Stimulated activated CD4-positive, alpha-beta T cell treated with anti-CD3 and anti-CD28 coated beads, Interleukin-4, amount 100 ng/mL, for 48 hours (primary cell): ENCODE measurements at places on chromosomes 11 and 22.

- DNase-seq = no peak
Measured at GRCh38 chr11:111823131-111823530, 48.2 kb downstream of the ALG9 start.

- no peak for DNase-seq
Measured at GRCh38 chr11:31433851-31434250, 64.2 kb downstream of the DNAJC24 start.

DNA sequence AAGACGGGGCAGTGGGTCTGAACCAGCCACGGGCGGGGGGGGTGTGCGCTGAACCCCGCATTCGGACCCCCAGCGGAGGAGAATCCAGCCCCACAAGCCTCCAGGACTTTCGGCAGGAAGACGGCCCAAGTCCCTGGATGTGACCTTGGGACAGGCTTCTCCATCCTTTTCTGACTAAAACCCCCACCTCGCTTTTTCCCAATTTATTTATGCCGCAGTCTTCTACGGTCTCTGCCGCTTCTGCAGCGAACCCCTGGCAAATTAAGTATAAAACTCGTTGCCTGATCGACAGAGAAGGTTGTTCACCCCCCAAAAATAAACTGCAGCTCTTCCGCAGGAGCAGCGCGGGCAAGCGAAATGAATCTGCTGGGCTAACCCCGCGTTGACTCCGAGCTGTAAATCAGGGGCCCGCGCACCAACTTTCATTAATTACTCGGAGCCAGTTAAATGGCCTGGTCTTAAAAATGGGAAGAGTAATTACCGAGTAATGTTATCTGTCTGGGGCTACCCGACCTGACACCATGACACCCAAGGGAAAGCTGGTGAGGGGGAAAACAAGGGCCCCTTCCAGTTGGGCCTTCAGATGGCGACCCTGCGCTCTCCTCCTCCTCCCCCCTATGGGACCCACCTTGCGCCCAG, 6.6 kb downstream of the WT1 start:
- no peak for DNase-seq

- no peak for DNase-seq
Measured at GRCh38 chr11:99271527-99271926, 250.8 kb downstream of the CNTN5 start.

DNA sequence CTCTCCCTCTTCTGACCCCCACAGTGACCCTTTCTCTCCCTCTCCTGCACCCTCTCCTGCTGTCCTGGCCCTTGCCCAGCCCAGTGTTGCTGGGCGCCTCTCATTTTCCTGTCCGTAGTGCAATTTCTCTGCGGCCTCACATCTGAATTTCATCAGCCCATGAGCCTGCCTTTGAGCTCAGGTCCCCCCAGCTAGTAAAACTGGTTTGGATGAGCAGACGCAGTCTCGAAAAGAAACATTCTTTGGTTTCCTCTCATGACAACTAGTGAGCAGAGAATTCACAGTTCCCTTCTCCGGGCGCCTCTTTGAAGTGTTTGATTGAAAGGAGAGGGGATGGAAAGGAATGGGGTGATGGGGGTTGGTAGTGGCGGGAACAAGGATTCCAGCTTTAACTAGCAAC, 126.0 kb upstream of the CADM1 start:
- no peak for DNase-seq

- DNase-seq = no peak
Measured at GRCh38 chr11:12809864-12810567, 135.8 kb downstream of the TEAD1 start.

- no peak for DNase-seq
Measured at GRCh38 chr11:120558744-120559431, 47.3 kb downstream of the GRIK4 start.

DNA sequence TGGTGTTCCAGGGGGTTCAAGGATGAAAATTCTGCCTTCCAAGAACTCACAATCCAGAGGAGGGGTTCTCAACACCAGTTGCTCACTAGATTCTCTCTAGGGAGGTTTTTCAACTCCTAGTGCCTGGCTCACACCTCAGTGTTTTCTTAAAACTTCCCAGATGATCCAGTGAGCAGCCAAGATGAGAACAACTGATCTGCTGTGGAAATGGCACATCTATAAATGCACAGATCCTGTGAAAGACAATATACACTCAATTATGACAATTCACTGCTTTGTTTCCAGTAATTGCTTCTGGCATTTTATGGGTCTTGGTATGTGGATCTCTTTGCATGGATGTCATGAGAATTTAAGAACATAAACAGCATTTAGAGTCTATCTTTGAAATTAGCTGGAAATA, 45.2 kb upstream of the PRSS23 start:
- no peak for DNase-seq

DNA sequence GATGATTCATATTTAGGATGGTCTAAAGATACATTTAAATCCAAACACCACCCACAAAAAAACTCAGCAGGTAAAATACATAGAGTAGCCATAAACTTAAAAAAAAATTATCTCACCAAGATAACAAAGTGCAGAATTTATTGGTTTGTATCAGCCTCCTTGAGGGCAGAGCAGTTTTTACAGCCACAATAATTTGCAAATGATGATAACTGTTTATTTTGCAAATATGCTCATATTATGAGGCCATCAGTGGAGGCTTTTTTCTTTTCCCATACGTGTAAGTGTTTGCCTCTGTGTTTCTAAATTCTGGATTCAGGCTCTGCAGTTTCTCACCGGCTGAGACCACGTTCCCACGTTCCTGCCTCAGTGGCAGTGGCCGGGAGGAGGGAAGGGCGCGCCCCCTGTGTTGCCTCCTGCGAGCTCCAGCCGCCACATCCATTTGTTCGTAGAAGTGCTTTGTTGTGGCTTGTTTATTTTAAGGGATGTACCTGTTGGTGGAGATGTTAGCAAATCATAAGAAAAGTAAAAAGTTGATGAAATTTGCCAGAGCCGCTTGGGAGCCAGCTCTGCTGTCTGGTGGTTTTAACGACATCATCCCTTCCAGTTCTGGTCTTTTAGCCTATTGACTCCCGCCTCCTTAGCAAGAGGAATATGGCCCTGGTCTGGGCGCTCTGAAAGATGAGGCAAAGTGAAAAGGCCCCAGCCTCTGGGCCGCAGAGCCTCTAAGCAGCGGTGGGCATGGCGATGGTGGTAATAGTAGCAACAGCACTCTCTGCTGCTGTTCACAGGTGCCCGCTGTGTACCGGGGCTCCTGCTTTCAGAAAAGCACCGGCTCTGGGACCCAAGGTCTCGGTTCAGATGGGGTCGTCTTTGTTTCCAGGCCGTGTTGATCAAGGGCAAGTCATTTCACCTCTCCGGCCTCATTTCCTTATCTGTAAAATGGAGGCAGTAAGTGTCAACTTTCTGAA, 66.7 kb upstream of the PPARA start:
- no peak for DNase-seq

- peak; percentile 99 for DNase-seq
Measured at GRCh38 chr11:66466225-66467033, at the start of gene PELI3. Gene PELI3 (plus strand): TSS chr11:66466905. CDS start chr11:66468129, 1,224 bp downstream.
